ENCODE measurements at places on chromosomes 6 and 20.

- no peak for DNase-seq
Measured at GRCh38 chr20:37469531-37469930, 51.5 kb upstream of the NNAT start.

- DNase-seq, result no peak
Measured at GRCh38 chr6:55882718-55883569, 7.6 kb upstream of the BMP5 start.

DNA sequence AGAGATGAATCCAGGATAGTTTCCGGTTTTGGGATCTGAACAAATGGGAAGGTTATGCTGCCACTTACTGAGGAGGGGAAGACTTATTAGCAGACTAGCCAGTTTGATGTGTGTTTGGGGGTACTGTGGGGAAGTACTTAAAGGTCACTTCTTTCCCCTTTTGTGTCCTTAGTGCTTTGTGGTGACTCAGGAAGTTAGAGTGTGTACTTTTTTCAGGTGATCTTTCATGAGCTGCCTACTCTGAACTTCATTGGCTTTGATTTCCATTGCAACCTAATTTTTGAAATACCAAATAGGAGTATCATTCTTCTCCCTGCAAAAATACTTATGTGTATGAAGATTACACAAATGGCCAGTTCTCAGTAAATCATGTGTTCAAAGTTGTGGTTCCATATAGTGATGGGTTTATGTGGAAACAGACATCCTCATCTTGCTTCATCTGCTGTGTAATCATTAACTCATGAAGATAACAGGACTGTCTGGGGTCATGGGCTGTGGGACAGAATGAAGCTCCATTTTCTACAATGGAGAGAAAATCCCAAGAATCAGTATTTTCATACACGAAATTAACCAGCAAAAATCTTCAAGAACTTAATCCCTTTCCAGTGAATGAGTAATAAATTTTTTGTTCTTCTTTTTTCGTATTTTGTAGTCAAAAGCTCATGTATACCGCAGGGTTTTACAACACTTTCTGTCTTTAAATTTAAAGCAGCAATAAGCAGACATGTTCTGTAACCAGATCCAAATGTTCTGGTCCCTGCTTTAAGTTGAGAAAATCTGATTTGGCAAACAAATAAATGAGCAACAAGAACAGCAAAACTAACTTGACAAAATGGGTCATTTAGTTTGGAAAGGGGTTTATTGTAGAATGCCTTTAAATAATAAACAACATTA, 272.2 kb upstream of the FLRT3 start:
- DNase-seq, result no peak

GRCh38 chr6:139841794-139842215, 467.4 kb upstream of the CITED2 start:
- DNase-seq, result peak; percentile 7

GRCh38 chr6:8084586-8084985, 17.8 kb downstream of the EEF1E1 start:
- DNase-seq, result no peak

GRCh38 chr20:40575851-40576250, 113.2 kb downstream of the MAFB start:
- DNase-seq, result no peak

DNA sequence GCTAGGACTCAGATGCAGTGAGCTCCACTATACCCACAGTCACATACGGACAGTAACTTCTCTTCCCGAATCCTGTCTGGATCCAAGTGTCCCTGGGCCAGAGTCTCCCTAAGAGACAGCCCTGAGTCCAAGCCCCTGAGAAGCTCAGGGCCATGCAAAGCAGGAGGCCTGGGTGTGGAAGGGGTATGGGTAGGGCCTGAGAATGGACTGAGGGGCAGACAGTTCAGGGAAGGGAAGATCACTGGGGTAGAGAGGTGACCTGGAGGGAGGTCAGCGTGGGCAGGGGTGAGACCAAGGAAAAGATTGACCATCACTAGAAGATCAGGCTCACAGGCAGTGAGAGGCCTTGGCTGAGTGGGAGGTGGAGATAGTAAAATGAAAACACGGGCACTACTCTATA, 8.8 kb downstream of the RPS6KA2 start:
- no peak for DNase-seq

DNA sequence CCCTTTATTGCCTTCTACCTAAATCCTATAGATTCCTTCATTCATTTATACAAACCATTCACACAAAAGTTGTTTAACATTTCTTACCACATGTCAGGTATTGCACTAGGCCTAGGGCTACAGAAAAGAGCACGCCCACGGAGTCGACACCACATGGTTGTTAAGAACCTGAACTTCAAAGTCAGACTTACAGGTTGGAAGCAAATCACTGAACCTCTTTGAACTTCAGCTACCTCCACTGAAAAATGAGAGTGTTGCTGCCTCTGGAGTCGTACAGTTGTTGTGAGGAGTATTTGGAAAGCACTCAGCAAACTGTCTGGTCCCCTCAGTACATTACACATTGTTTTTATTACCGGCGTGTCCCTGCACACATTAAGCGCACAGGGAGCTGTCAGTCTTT, 3.3 kb upstream of the SLPI start:
- no peak for DNase-seq

- DNase-seq, result no peak
Measured at GRCh38 chr6:161618831-161619454, 345.1 kb upstream of the AGPAT4 start.

GRCh38 chr6:71289039-71289801, 609 bp downstream of the OGFRL1 start:
- DNase-seq, result peak; percentile 30

DNA sequence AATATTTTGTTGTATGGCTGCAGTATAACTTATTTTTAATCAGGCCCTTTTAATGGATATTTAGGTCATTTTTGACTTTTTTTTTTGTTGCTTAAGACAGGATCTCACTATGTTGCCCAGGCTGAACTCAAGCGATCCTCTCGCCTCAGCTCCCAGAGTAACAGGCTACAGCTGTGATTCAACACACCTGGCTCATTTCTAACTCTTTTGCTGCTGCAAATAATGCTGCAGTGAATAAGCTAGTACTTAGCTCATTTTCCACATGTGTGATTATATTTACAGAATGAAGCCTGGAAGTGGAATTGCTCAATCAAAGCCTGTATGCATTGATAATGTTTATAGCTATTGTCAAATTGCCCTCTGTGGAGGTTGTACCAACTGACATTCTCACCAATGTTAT, 1.1 kb downstream of the GTSF1L start:
- DNase-seq, result no peak

GRCh38 chr20:23164176-23164601, 78.1 kb upstream of the CD93 start:
- DNase-seq, result no peak

- DNase-seq, result no peak
Measured at GRCh38 chr20:19713822-19714578, 44.1 kb upstream of the RIN2 start.

DNA sequence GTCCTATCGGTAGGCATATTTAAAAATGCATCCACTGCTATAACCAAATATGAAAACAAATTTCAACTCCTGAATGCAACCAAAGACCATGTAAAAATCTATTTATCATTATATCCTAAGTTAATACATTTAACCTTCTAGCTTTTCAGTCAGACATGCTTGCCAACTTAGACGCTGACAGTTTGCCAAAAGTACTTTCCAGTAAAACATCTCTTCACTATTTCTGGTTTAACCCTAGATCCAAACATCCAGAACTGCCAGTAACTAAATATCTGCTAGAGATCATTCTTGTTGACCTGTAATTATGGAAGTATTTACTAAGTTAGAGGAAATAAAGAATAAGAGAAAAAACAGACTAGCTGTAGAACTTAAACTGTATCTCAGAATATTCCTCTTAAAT, 210.2 kb upstream of the THEMIS start:
- no peak for DNase-seq

- DNase-seq, result peak; percentile 32
Measured at GRCh38 chr6:88982720-88983119, 19.3 kb upstream of the RNGTT start.

- no peak for DNase-seq
Measured at GRCh38 chr20:3081641-3082040, 2.9 kb downstream of the AVP start.

- no peak for DNase-seq
Measured at GRCh38 chr6:130827247-130828149, at the start of gene SMLR1. Gene SMLR1, plus strand, starts transcription at chr6:130827406. Its CDS starts 8 bp downstream, at chr6:130827414.

GRCh38 chr20:39877788-39878187, 811.2 kb downstream of the MAFB start:
- DNase-seq, result no peak

DNA sequence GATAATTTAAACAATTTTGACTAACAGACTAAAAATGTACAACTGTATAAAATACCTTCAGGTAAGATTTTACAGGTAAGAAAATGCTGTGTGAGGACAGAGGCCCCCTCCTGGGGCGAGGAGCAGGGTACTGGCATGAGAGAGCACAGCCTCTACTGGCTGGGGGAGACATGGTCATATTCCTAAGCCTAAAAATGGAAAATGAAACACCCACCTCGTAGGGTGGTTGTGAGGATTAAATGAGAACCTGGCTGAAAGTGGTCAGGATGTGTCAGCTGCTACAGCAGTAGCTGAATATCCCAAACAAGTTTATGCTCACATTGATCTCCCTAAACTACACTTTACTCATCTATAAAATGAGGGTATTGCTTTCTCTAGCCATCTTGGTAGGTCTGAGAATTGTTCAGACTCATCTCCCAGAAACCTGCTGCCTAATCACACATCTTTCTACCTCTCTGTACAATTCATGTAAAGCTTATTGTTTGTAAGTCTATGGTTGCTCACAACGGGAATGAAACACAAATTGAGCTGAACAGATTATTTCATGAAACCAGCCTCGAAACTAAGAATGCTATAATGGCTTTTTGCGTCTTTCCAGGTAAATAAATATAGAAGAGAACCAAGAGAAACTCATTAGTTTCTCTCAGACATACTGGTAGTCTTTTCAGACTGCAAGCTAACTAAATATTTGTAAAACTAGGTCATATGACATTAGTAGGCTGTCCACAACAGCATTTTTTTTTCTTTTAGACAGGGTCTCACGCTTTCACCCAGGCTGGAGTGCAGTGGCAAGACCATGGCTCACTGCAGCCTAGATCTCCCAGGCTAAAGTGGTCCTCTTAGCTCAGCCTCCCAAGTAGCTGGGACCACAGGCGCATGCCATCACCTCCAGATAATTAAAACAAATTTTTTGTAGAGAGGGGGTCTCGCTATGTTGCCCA, 69.6 kb downstream of the POPDC3 start:
- DNase-seq, result no peak

GRCh38 chr20:50724851-50725723, 6.3 kb upstream of the PARD6B start:
- DNase-seq, result no peak

DNA sequence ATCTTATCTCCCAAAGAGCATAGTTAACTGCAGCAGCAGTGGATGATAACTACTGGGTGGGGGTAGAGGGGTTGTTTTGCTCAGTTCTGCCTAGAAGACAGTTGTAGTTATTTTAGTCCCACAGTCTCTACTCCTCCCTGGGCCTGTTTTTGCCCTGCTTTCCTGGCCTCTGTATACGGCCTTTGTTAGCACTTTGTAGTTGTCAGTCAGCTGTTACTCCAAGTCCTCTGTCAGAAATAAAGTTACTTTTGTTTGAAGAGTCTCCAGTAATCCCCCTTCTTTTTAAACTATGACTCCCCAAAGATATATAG, 113.9 kb downstream of the SLC16A10 start:
- no peak for DNase-seq

DNA sequence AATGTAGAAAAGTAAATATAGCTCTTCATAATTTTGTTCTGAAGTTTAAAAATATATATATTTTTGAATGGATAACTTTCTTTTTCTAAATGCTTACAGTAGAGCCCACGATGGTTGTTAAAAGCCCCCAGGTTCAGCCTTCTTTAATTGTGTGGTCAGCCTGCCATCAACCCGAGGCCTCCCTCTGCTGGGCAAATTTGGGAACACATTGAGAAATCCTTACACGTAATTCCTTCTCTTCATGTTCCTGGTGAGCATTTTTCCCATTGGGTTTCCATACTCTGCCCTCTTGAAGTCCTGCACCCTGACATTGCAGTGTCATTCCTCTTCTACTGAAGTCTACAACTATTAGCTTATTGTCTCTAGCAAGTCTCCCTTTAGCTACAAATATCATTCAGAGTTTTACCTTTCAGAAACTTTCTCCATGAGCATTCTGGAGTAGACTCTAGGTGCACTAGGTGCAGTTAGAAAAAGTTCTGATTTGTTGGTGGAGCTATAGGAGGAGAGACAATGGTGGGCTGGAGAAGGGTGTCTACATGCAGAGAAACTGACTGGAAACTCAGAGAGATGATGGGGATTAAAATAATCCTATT, 40.6 kb downstream of the TRIM38 start:
- DNase-seq, result no peak

DNA sequence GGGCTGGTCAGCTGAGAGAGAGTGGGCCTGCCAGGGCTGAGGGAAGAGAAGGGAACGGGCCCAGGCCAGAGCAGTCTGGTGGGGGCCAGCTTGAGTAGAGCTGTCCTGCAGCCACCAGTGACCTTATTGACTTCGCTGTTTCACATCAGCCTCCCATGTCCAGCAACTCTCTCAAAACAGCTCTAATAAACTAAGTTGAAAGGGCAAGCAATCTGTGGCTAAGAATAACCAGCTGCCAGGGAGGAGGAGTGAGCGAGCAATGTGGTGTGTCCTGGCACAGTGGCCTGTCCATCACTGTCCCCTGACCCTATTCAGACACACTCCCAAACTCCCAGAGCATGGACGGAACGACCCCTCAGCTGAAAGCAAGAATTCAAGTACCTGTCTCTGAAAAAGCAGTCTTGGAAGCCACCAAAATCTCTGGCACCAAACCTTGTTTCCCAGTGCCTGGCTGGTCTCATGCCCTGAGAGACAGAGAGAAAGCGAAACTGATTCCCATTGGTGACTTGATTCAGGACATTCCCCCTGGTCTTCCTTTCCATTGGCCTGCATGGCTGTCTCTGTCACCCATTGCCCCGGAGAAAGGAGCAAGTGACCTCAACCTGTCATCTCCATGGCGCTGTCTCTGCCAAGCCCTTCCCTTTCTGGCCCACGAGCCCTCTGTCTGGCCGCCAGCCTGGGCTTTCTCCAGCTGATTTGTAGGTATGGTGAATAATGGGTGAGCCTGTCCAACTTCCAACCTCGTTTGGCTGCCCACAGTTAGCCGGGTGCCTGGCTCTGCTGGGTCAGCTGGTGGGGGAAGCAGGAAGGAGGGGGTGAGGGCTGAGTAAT, at the start of gene DDO:
DDO (minus strand) TSS at position 490 of the 831 bp plus-strand sequence. CDS start 2,113 bp downstream, outside the sequence.
- DNase-seq, result peak; percentile 24

- no peak for DNase-seq
Measured at GRCh38 chr6:75642311-75642710, 40.6 kb downstream of the SENP6 start.

GRCh38 chr6:155123520-155123919, 128.4 kb downstream of the TIAM2 start:
- no peak for DNase-seq

GRCh38 chr6:45148278-45148677, 179.9 kb upstream of the RUNX2 start:
- no peak for DNase-seq

DNA sequence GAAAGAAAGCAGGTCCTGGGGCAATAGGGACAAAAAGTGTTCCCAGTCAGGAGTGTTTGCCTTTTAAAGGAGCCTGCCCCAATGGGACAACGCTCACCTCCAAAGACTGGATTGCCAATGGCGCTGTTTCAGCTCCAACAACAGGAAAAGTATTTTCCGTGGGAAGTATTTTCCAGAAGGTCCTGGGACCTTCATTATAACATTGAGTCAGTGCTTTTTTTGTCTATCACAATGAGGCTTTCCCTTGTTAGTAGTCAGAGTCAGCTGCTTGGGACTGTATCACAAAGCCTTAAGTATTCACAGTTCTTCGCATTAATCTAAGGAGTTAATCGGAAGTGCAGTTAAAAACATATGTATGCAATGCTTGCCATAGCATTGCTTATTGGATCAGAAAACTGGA, 17.3 kb downstream of the TRAF3IP2 start:
- DNase-seq, result no peak

- DNase-seq, result no peak
Measured at GRCh38 chr6:160960839-160961238, 30.7 kb upstream of the MAP3K4 start.

Measured in GM19239 (cell line).